ENCODE measurements at places on chromosomes 3 and 15. TPM values are rescaled to one million over a fixed set of nuclear protein-coding genes. Genes with fewer than 3 reads are reported as not detected.

Gene GPR15
- total RNA-seq = not detected

Gene ITIH1
- not detected for total RNA-seq

Gene CXCR6
- not detected for total RNA-seq

Gene DUOX2
- 1.4 TPM for total RNA-seq

DNA sequence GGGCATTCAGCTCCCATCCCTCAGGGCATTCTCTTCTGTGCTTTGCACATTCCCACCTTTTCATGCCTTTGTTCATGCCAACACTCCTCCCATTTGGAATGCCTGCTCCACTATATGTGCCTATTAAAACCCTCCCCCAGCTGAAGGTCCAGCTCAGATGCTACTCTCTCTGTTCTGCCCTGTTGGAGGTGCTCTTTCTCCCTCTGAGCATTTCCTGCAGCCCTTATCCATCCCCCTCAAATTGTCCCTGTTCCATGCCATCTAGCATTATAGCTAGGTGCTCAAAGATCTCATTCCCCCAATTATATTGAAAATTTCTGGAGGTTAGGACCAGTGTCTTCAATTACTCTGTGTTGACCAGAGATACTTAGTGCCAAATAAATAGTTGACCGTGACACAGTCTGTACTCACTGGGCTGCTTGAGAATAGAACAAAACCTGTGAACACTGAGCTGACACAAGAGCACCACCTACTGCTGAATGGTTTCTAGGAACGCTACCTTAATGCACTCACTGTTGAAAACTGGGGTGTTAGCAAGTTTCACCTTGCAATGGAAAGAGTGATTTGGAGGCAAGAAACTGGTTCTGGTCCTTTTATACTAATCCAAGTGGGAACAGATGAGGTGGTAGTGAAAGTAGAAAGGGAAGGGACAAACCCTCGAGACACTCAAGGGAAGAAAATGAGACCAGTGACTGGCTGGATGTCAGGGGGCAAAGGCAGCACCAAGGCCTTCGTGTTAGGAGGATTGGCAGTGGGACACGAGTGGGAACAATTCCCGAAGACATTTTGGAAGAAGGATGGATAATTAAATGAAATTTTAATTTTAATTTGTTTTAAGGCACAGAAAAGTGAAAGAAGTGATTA is 289.8 kb upstream of the ROPN1 start:
- H3K27me3 ChIP-seq = no peaks in the 10 kb centered on the region
- peaks cover 60% of the 10 kb centered on the region for H3K4me1 ChIP-seq
- no peak overlapping the region for H3K4me3 ChIP-seq

- DNase-seq = no peak
- H3K4me3 ChIP-seq = peak overlapping the region; percentile 82
- H3K4me1 ChIP-seq = no peaks in the 10 kb centered on the region
- H3K27ac ChIP-seq = peak overlapping the region; percentile 91
Observed at GRCh38 chr3:150603980-150604319, 829 bp downstream of the SELENOT start.

DNA sequence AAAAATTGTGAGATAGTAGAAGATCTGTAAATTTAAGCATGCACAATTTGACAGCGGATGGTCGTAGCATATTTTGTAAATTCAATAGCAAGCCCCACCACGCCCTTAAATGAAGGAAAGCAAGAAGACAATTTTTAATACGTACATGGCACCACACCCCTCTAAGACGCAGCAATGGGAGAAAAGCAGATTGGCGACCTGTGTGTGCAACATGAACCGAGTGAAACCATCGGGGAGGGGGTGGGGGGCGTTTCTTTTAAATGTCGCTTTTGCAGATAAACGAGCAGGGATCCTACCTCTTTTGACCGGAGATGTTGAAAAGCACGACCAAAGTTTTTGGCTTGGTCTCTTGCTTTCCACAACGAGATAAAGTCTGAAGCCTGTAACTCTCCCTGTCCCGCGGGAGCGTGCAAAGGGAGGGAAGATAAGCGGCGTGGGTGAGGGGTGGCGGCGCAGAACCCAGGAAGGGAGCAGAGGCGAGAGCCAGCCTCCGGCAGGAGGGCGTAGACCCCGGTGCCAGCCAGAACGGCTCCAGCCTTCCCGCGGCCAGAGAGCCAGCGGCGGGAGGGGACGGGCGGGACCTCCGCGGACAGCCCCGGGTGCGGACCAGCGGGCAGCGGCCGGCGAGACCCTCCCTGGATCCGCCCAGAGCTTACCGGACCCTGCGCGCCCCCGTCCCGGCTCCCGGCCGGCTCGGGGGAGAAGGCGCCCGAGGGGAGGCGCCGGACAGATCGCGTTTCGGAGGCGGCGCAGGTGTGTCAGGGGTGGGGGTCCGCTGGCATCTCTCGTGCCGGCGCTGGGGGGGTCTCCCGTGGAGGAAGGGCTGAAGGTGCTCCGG is at the start of gene CHL1:
TSS of gene CHL1 (plus strand) at position 453 of the 838 bp plus-strand sequence. CDS start 123,014 bp downstream, outside the sequence.
- H3K4me1 ChIP-seq = peaks cover 21% of the 10 kb centered on the region
- no peaks in the 10 kb centered on the region for H3K36me3 ChIP-seq
- H3K4me3 ChIP-seq = peak within 1 kb of the TSS; percentile 49

- H3K36me3 ChIP-seq = no peaks in the 10 kb centered on the region
- DNase-seq = no peak
- no peaks in the 10 kb centered on the region for H3K4me1 ChIP-seq
- H3K27me3 ChIP-seq = no peaks in the 10 kb centered on the region
- no peak overlapping the region for H3K27ac ChIP-seq
Observed at GRCh38 chr15:66570327-66570726, 4.5 kb upstream of the LCTL start.

GRCh38 chr3:194554473-194555123 is 67.8 kb upstream of the ATP13A3 start:
- H3K4me3 ChIP-seq = no peak overlapping the region
- no peaks in the 10 kb centered on the region for H3K27me3 ChIP-seq
- H3K27ac ChIP-seq = no peak overlapping the region
- DNase-seq = no peak

DNA sequence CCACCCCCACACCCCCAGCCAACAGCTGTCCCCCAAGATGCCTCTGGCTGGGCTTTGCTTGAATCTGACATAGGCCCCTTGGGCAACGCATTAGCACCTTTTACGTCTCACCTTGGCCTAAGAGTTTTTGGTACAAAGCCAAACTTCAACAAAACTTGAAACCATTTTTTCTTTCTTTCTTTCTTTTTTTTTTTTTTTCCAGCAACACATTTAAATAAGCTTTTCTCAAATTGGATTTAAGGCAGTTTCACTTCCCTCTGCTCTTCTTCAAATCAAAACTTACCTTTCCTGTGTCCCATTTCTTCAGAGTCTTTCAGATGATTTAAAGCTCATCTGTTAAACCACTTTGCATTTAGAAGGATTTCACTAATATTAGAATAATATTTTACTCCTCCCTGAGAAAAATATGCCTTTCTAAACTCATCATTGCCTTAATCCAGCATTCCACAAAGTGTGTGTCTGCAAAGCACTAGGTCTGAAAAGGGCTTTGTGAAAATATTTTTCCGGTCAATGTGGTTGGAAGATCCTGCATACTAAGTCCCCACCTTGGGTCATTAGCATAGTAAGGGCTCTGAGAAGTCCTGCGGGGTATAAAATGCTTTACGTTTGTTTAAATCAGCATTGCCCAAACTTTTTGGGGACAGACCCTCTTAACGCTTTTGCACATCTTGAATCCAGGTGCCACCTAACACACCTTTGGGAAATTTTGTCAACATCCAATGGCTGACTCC is 217.0 kb downstream of the TLE3 start:
- no peaks in the 10 kb centered on the region for H3K36me3 ChIP-seq
- H3K4me3 ChIP-seq = no peak overlapping the region
- DNase-seq = no peak
- peaks cover 1% of the 10 kb centered on the region for H3K27me3 ChIP-seq

GRCh38 chr15:58509556-58509955 is 77.8 kb downstream of the LIPC start:
- no peak for DNase-seq
- no peak overlapping the region for H3K4me3 ChIP-seq
- no peaks in the 10 kb centered on the region for H3K36me3 ChIP-seq

DNA sequence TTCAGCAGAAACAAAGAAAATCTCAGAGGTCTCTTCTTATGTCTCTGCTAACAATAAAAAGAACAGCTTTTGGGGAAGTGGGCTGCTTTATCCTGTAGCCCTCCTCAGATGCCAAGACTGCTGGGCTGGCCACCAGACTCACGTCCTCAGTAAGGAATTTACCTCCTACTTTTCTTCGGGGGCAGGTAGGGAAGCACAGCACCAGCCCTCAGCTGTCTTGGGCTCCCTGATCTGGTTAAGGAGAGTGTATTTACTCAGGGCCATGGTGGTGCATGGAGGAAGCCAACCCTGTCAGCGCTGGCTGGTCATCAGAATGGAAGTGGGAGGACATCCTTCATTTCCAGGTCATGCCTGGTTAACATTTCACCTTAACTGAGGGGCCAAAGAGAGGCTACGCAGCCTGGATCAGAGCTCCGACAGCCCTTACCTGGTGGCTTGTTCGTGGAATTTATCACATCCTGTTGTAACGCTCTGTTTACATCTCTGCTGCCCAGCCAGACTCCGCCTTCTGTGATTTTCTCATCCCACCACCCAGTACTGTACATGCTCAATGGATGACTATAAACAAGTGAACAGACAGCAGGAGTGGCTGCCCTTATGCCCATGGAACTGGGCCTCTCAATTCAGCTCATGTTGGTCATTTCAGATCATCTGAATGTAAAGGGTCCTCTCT is 108.3 kb downstream of the IGF2BP2 start:
- H3K4me3 ChIP-seq = no peak overlapping the region
- no peaks in the 10 kb centered on the region for H3K36me3 ChIP-seq
- H3K27ac ChIP-seq = no peak overlapping the region
- no peaks in the 10 kb centered on the region for H3K27me3 ChIP-seq
- peaks cover 5% of the 10 kb centered on the region for H3K4me1 ChIP-seq
- no peak for DNase-seq

GRCh38 chr3:56484525-56485032 is 16.3 kb upstream of the ERC2 start:
- no peaks in the 10 kb centered on the region for H3K27me3 ChIP-seq
- no peaks in the 10 kb centered on the region for H3K4me1 ChIP-seq
- DNase-seq = no peak
- H3K4me3 ChIP-seq = no peak overlapping the region
- H3K27ac ChIP-seq = no peak overlapping the region
- H3K36me3 ChIP-seq = no peaks in the 10 kb centered on the region

GRCh38 chr3:184003187-184003967 is 14.3 kb downstream of the ABCC5 start:
- H3K36me3 ChIP-seq = peaks cover 22% of the 10 kb centered on the region
- no peak for DNase-seq
- peak overlapping the region; percentile 87 for H3K27ac ChIP-seq
- no peaks in the 10 kb centered on the region for H3K4me1 ChIP-seq
- H3K27me3 ChIP-seq = no peaks in the 10 kb centered on the region
- no peak overlapping the region for H3K4me3 ChIP-seq

- H3K27me3 ChIP-seq = no peaks in the 10 kb centered on the region
- no peak overlapping the region for H3K27ac ChIP-seq
- no peaks in the 10 kb centered on the region for H3K36me3 ChIP-seq
- H3K4me3 ChIP-seq = no peak overlapping the region
- no peak for DNase-seq
Observed at GRCh38 chr15:29518442-29518841, 248.8 kb upstream of the NSMCE3 start.
